T-helper 1 cell (primary cell): ENCODE measurements at places on chromosomes 3 and 15.

DNA sequence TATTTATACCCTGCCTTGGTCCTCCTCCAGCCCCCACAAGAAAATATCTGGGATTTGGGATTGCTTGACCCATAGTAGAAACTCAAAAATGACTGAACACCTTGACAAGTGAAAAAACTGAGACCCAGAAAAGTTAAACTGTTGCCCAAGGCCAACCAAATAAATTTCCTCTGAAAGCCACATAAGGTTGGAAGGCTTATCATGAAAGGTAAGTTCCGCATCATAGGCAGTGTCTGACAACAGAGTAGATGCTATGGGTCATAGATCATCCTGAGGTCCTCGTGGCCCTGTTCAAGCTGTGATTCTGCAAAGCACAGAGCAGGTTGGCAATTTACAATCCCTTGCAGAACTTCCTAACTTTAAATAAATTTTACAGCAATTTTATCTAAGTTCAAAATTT, 140.8 kb upstream of the TSC22D2 start:
- DNase-seq, result no peak

GRCh38 chr3:46857485-46858341, 5.5 kb downstream of the MYL3 start:
- DNase-seq, result peak; percentile 1

DNA sequence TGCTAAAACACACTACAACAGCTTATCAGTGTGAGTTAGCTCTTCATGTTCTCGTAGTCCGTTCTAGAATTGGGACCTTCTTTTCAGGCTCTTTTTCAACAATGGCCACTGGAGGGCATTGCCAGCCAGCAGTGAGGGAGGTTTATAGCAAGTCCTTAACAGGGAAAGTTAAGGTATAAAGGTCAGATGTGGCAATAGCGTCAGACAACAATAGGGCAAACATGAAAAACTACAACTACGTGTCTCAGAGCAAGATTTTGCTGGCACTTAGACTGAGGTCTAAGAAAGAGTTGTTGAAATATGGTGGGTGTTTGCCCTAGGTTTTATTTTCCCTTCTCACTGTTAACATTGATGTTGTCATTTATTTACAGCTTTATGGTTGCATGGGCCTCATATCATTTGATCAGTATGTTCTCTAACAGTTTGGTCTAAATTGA, 161.4 kb downstream of the GMNC start:
- DNase-seq, result no peak

DNA sequence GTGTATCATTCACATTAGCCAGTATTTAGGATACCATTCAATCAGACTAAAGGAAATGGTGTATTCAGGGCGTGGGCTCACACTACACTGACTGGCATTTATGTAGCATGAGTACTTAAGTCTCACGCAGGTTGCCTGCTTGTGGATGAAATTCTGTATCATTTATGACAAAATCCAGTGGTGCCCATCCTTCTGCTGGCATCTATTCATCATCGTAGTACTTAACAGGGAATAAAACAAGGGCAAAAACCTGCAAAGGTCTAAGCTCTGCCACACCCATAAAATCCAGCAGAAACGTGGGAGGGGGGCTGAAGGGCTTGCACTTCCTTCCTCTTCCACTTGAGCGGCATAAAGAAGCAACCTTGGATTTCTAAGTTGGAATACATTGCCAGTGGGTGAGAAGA, 2.7 kb downstream of the GAP43 start:
- DNase-seq, result no peak

DNA sequence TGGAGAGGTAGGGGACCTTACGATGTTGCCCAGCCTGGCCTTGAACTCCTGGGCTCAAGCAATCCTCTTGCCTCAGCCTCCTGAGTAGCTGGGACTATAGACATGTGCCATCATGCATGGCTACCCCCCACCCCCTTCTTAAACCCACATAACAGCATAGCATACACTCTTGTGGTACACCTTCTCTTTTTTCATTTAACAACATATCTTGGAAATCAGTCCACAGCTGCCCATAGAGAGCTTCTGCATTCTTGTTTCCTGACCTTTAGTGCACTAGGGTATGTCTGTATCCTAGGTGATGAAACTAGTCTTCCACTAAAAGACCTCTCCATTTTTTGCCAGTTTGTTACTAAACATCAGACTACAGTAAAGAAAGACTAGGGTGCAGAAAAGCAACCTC, 33.0 kb downstream of the SLC28A1 start:
- DNase-seq, result no peak

- no peak for DNase-seq
Measured at GRCh38 chr15:47573673-47574072, 143.6 kb upstream of the SEMA6D start.

DNA sequence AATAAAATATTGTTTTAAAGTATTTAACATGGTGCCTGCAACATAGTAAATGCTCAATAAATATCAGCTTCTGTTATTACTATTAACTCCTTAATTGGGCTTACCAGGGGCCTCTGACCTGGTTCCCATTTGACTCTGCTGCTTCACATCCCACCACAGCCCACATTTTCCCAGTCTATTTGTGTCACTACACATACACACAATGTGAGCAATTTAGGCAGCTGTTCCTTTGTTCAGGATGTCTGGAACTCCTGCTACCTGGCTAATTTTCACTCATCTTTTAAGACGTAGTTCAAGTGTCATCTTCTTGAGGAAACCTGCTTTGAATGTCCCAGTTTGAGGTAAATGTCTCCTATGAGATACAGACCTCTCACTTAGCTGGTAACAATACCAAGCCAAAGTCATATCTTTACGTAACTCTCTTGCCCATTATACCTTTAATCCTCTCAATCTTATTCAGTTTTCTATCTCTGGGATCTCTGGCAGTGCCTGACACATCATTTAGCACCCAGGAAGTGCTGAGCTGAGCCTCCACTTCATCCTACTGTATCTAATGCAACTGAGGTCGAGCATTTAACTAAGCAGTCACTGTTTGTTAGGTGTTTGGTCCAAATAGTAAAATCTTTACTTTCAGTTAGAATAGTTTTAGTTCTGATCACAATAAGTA, 4.4 kb downstream of the TGFBR2 start:
- DNase-seq, result no peak

- no peak for DNase-seq
Measured at GRCh38 chr15:31298707-31299172, 27.9 kb upstream of the KLF13 start.

- no peak for DNase-seq
Measured at GRCh38 chr15:61069394-61070075, 159.6 kb downstream of the RORA start.

GRCh38 chr3:170864525-170865208, 5.3 kb downstream of the RPL22L1 start:
- DNase-seq, result no peak

GRCh38 chr15:40844696-40845030, 815 bp downstream of the SPINT1 start:
- no peak for DNase-seq

GRCh38 chr3:113552851-113553250, 20.5 kb downstream of the SIDT1 start:
- peak; percentile 21 for DNase-seq

DNA sequence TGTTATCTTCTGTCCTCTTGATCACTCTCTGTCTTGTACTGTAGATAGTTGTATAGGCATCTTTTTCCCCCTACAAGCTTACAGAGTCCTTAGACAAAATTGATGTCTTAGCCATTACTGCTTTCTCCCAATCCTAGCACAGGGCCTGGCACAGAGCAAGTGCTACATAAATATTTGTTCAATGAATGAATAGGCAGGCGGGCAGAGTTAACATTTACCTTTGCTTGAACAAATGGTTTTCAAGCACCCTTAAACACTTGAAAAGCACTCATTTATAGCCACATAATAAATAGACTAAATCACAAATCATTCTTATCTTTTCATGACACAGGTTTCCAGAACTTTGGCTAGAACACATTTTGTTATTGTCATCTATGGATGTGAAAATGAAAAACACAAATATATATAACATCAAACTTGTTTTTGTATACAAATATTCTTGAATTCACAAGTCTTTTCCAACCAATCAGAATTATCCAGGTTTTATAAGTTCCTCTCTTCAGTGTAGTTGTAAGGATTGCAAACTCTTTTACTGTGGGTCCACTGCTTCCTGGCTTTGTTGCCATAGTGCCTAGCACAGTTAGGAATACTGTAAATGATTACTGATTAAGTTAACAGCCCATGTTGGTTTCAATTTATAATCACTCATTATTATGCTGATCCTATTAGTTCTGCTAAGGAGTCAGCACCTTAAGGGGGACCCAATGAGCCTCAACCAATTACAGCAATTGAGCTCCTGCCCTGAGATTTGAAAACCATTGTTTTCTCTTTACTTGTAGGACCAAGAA, 61.9 kb downstream of the ISL2 start:
- no peak for DNase-seq

DNA sequence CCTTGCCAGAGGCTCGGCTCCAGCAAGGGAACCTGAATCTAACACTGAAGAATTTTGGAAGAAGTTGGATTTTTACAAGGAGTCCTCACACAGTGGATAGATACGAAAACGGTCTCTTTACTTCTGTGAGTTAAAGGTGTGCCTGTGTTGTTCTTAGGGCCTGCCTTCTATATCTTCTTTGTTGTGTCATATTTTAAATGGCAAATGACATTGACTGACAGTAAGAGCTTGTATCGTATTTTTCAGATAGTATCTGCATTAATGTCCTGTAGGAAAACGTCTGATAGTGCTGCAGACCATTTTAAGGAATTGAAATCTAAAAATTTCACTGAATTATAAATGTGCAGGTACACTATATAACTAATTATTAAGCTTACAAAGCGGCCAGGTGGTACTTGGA, 56.3 kb downstream of the PTPRG start:
- DNase-seq, result no peak

GRCh38 chr15:95557226-95558046, 773.1 kb upstream of the NR2F2 start:
- no peak for DNase-seq

DNA sequence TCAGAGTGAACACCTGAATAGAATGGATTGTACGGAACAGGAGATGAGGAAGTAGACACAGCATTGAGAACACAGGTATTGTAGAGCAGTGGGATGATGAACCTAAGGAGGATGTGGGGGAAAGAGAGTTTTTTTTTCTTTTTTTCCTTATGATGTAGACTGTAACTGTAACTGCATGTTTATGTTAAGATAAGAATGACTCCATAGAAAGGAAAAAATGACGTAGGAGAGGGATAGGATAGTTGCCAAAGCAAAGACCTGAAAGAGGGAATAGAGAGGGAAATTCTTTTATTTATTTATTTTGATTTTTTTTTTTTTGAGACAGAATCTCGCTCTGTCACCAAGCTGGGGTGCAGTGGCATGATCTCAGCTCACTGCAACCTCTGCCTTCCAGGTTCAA, 33.2 kb downstream of the APH1B start:
- no peak for DNase-seq

DNA sequence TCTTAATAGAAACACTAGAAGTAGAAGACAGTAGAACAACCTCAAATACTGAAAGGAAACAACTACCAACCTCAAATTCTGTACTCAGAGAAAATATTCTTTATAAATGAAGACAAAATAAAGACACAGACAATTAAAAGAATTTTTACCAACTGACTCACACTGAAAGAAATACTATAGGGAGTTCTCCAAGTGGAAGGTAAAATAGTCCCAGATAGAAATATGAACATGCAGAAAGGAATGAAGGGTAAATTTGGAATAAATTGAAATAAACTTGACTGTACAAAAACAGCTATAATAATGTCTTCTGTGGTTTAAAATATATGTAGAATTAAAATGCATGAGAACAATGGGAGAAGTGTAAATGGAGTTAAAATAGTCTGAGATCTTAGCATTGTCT, 36.7 kb upstream of the CCDC174 start:
- DNase-seq, result no peak

DNA sequence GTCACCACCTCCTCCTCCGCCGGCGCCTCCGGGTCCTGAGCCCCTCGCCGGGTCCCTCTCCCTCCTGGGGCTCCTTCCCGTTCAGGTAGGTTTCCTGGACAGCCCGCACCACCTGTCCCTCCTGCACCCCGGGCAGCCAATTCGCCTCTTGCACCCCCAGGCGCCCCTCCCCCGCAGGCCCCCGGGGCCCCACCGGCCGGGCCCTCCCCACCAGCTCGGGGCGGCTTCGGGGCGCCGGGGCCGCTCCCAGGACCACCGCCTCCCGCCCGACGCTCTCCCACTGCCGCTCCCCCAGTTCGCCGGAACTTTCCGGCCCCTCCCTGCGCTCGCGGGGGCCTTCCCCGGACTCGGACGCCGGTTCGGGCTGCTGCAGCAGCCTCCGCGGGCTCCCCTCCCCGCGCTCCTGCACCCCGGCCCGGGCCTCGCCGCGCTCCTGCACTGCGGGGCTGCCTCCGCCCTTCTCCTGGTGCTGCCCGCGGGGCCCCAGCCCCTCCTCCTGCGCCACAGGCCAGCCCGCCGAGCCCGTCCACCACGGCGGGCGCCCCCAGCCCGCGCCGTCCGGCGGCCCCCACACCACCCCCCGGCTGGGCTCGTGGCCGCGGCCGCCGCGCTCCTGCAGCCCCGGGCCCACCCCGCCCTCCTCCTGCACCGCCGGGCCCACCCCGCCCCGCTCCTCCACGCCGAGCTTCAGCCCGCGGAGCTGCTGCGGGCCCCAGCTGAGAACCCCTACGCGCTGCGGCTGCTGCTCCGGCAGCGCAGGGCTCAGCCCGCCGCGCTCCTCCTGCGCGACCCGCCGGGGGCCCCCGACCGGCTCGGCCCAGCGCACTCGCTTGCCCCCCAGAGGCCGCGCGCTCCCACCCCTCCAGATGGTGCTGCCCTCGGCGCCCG, 587 bp upstream of the TNK2 start:
- peak; percentile 32 for DNase-seq

- DNase-seq, result no peak
Measured at GRCh38 chr3:154018100-154018696, 103.0 kb upstream of the ARHGEF26 start.

- DNase-seq, result no peak
Measured at GRCh38 chr3:148958696-148959095, 32.6 kb upstream of the GYG1 start.

- DNase-seq, result no peak
Measured at GRCh38 chr3:194061421-194062030, 74.4 kb upstream of the HES1 start.

DNA sequence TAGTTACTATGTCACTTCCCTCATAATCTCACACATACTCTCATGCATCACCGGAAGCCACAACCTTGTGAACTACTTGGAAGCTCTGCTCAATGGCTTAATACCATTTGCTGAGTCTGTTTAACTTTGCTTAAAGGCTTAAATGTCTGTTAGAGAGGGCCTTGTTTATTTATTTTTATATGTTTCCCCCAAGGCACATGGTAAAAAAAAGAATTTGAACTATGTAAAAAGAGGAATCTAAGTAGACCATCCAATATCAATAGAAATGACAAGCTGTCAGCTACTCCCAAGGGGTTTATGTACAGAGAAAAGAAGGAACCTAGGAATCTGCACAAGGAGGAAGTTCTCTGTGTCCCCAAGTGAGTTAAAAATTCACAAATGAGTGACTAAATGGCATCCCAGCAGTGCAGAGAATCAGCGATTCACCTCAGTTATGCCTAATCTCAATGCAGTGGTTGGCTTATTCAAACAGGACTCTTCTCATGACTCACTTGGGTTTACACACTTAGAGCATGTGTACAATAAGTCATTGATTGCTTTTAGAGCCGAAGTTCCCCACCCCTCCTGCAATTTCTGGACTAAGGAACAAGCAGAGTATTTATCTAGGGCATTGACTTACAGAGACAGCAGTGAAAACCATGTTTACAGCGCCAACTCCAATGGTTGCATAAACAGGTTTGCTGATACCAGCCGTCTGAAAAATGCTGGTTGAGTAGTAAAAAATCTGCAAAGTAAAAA, 24.4 kb downstream of the SLC2A2 start:
- DNase-seq, result no peak

- no peak for DNase-seq
Measured at GRCh38 chr15:74777769-74778598, 3.9 kb upstream of the CSK start.

GRCh38 chr3:150798122-150798618, 35.2 kb upstream of the SIAH2 start:
- no peak for DNase-seq
